ENCODE measurements at places on chromosomes 2 and 18. TPM values are rescaled to one million over a fixed set of nuclear protein-coding genes. Genes with fewer than 3 reads are reported as not detected.

ANKRD29 gene
- total RNA-seq, result 2.4 TPM

SPP2 gene
- not detected for total RNA-seq

CDH19 gene
- not detected for total RNA-seq

GMPPA gene
- total RNA-seq, result 70.7 TPM

SIX3 gene
- not detected for total RNA-seq

SYT4 gene
- total RNA-seq, result not detected

ANTXR1 gene
- 33.1 TPM for total RNA-seq

CIAO1 gene
- 62.3 TPM for total RNA-seq

CD8B gene
- not detected for total RNA-seq

LIMS2 gene
- total RNA-seq, result not detected

IL36G gene
- total RNA-seq, result not detected

IL36RN gene
- total RNA-seq, result not detected

WDR33 gene
- 46.7 TPM for total RNA-seq

HPCAL1 gene
- 144 TPM for total RNA-seq

CCNT2 gene
- 39.3 TPM for total RNA-seq

ARHGAP28 gene
- 3.0 TPM for total RNA-seq

CROCC2 gene
- not detected for total RNA-seq

RAD51AP2 gene
- total RNA-seq, result 0.14 TPM

PROC gene
- total RNA-seq, result not detected

ZNF514 gene
- 9.6 TPM for total RNA-seq

PXDN gene
- total RNA-seq, result 114 TPM

PROM2 gene
- total RNA-seq, result 2.6 TPM

AMER3 gene
- not detected for total RNA-seq

POTEI gene
- total RNA-seq, result not detected

FANCL gene
- 14.5 TPM for total RNA-seq

DLX1 gene
- 0.81 TPM for total RNA-seq

UGT1A10 gene
- not detected for total RNA-seq
